A673 (cell line): ENCODE measurements at places on chromosomes 7 and 10. TPM values are rescaled to one million over a fixed set of nuclear protein-coding genes. Genes with fewer than 3 reads are reported as not detected.

The LBX1 gene
- total RNA-seq: not detected in 2 replicates

The AQP1 gene
- 0.37 and 0.49 TPM in 2 replicates for total RNA-seq

The TMEM140 gene
- not detected in 2 replicates for total RNA-seq

The NPFFR1 gene
- 0.02 TPM in 1 of 2 replicates, not detected in the other for total RNA-seq
